ENCODE measurements at places on chromosomes 5 and 9.

DNA sequence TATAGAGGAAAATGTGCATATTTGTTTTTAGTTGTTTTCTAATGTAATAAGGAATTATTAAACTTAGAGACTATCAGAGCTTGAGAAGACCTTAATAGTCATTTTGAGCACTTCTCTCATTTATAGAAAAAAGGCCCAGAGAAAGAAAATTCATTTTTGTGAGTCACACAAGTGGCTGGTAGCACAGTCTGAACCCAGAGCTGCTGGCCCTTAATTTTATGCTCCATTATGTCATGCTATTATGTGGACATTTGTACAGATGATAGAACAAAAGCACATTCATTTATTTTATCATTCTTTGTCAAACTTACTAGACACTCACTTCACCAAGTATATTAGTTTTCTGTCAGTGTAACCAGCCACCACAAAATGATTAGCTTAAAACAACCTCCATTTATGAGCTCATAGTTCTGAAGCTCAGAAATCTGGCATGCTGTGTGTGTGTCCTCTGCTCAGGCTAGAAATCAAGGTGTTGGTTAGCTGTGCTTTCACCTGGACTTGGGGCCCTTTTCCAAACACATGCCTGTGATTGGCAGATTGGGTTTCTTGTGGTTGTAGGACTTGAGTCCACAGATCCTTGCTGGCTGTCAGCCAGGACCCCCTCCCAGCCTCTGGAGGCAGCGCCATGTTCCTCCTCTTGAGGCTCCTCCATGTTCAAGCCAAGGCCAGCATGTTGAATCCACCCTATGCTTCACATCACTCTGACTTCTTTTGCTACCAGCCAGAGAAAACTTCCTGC is 188.9 kb downstream of the ARHGAP26 start:
- DNase-seq = no peak

DNA sequence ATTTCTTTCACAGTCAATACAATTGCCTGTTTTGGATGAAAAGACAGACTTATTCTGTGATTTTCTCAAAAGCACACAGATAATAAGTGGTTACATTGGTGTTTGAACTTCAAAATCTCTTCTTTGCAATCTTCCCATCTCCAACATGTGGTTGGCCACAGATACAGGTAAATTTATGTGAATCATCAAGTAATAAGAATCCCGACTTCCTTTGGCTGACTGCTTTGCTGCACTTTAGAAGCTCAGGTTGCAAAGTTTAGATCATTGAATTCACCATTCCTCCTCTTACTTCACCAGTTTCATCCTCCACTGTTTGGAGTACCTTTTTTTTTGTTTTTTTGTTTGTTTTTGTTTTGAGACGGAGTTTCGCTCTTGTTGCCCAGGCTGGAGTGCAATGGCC is 56.5 kb upstream of the ADRB2 start:
- DNase-seq = no peak

GRCh38 chr5:62719061-62719720 is 140.6 kb downstream of the LRRC70 start:
- DNase-seq = no peak

- no peak for DNase-seq
Observed at GRCh38 chr9:126233913-126234525, 92.6 kb upstream of the MVB12B start.

DNA sequence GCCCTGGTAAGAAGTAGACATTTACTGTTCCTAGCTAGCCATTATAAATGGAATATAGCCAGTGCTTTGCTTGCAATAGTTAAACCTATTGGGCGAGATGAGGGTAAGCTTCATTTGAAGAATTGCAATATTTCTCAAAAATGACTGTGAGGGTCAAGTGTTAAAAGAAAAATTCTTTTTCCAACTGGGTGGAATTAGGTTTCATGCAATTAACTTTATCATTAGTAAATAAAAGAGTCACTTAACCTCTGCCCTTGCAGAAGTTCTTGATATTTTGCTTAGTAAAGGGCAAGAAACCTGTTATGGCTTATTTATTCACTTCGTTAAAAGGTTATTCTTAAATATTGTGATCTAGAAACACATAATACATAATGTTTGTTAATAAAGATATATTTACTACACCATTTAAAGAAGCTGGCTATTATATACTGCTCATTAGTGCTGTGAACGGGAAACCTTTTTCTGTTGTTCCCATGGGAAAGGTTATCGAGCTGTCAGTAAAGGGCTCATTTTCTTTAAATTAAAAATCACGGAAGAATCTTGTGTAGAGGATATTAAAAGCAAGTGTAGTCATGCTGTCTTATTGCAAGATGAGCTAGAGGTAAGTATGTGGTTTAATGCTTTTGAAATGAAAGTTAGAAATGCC is 370.5 kb downstream of the CSNK1G3 start:
- DNase-seq = no peak

- no peak for DNase-seq
Observed at GRCh38 chr5:77012601-77013000, 17.6 kb upstream of the AGGF1 start.

DNA sequence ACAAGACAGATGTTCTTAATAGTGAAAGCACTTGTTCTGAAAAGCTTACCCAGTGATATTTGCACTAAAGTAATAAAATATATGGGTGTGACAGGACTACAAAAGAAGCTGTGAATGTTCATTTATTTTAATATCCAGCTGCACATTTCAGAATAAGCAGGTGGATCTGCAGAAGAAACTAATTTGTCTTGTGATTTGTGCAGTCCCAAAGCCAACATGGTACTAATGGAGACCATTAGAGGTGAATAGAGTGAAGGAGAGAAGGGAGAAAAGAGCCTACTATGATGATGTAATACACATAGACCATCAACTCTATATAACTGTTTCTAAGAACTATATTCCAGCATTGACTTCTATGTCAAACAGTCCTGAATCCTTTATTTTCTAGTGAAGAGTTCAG is 362.8 kb downstream of the ISL1 start:
- no peak for DNase-seq

GRCh38 chr5:14184082-14184481 is 40.9 kb downstream of the TRIO start:
- DNase-seq = no peak

GRCh38 chr9:95211028-95211427 is 106.5 kb downstream of the FANCC start:
- DNase-seq = no peak

- no peak for DNase-seq
Observed at GRCh38 chr5:74021126-74021525, 395.1 kb downstream of the ARHGEF28 start.

- DNase-seq = no peak
Observed at GRCh38 chr9:102178811-102179210, 440.4 kb upstream of the GRIN3A start.

DNA sequence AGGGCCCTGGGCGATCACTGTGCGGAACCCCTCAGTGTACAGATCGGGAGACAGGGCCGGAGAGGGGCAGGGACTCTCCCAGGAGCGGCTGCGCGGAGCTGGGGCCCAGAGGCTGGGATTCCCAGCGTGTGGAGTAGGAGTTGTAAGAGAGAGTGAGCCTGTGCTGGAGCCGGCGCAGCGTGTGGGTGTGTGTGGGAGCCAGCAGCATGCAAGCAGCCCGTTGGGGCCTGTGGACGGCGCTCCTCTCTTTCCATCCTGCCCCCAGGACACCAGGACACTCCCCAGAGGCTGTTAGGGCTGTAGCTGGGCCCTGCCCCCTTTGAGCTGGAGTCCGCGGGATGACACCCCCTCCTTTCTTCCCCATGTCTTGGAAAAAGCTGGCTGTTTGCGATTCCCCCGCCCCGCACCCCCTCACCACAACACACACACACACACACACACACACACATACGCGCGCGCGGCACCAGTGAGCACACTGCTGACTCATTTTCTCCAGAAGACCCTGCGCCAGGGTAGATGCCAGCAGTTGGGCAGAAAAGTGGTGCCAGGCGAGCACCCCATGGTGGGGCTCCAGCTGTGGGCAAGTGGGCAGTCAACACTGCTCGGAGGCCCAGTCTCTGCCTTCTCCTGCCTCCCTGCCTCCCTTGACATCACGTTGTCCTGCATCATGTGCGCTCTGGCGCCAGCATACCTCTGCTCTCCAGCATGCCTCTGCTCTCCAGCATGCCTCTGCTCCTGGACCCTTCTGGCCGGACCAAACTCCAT is 1.5 kb downstream of the COL27A1 start:
- DNase-seq = peak; percentile 88

DNA sequence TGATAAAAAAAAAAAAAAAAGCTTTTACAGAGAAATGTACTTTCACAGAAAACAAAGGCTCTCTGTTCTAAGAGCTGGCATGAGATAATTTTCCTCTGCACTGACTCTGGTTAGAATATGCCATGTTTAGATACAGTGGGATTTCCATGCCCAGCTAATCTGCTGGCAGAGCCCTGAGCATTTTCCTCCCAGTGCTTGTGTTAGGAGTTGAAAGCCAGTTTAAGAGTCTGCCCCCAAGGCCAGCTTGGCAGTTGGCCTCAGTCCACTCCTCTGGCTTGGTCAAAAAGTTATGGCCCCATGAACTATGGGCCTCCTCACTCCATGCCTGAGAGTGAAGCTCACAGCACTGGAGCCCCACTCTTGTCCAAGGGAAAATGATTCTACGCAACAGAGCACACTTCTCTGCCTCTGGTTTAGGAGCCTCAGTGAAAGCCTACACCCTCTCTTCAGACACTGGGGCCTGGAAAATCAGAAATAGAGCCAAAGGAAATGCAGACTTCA is 21.9 kb downstream of the MOCS2 start:
- DNase-seq = no peak

DNA sequence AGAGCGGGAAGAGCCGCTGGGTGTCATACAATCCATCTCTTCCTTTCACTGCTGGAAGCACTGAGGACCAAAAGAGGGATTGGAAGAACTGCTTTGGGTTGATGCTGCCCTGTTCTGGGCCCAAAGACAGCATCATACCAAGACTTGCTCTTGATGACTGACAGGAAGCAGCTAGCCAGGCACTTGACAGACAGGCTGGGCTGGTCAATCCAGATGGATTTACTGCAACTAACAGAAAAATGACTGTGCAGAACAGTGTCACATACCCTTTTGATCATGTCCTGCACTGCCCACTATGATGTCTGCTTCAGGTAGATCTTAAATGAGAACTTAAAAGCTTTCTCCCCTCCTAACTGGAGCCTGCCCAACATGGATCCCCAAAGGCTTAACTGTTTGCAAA is 157.6 kb downstream of the CRB2 start:
- DNase-seq = no peak

- DNase-seq = no peak
Observed at GRCh38 chr9:95724253-95724991, 151.1 kb upstream of the ERCC6L2 start.

DNA sequence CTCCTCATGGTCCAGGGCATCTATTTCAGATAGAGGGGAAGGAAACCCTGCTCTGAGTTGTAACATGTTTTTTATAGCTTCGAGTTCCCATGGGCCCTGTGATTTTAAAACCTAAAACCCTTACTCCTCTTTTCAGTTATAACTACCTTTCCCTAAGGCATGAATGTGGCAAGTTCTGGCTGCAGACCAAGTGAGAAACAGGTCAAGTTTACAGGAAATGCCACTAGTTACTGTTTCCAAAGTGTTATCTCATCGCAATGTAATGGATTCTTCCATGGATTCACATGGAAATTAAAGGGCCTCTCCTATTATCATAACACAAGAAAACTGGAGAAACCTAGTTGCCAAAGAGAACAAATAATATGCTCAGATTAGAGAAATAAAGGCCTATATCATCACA is 574.5 kb upstream of the GRAMD2B start:
- DNase-seq = no peak

DNA sequence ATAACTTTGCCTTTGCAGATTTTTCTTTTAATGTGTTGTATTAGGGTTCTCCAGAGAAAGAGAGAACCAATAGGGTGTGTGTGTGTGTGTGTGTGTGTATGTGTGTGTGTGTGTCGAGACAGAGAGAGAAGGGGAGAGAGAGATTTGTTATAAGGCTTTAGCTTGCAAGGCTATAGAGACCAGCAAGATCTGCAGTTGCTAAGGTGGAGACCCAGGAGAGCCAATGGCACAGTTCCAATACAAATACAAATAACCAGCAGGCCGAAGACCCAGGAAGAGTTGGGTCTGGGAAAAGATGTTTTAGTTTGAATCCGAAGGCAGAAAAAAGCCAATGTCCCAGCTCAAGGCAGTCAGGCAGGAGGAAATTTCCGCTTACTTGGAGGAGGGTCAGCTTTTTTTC is 23.0 kb downstream of the TMOD1 start:
- no peak for DNase-seq

DNA sequence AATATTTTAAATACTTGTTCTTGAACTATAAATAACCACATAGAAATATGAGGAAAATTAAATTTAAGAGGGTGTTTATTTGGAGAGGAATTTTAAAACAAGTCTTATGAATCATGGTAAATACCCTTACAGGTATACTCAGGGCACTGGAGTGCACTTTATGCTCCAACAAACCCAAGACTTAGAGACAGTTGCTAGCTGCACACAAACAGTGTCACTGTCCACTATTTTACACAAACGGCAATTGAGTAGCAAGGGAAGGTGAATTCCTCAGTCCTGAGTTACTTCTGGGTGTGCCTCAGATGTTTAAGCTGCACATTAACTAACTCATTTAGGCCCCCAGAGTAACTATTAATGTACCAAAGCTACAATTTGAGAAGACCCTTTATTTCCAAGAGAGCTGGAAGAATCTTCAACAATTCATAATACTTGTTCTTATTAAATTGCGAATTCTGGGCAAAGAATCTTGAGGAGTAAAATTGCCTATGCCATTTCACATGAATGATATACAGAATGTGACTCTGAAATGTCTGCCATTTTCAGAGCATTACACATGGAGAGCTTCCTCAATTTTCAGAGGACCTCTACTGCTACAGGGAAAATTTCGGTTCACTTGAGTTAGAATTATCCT is 371.2 kb downstream of the PDE4D start:
- no peak for DNase-seq

GRCh38 chr5:10896016-10896415 is 135.0 kb upstream of the DAP start:
- DNase-seq = no peak

GRCh38 chr5:98904780-98905179 is 24.0 kb downstream of the CHD1 start:
- no peak for DNase-seq

- DNase-seq = peak; percentile 33
Observed at GRCh38 chr5:39072925-39073766, 1.1 kb downstream of the RICTOR start.

DNA sequence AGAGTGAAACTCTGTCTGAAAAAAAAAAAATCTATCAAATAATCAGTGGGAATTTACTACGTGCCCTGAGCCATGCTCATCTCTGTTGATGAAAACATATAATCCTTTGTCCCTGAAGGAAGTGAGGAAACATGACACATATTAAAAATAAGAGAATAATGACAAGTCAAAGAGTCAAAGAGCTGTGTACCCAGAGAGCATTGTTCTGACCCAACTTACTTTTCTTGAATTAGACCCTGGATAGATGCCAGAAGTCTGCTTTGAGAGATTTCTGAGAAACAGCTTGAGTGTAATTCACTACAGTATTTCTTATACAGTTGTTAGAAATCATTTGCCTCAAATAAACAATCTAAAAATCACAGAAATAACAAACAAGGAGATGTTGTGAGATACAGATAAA is 490.0 kb upstream of the PIK3R1 start:
- DNase-seq = no peak

DNA sequence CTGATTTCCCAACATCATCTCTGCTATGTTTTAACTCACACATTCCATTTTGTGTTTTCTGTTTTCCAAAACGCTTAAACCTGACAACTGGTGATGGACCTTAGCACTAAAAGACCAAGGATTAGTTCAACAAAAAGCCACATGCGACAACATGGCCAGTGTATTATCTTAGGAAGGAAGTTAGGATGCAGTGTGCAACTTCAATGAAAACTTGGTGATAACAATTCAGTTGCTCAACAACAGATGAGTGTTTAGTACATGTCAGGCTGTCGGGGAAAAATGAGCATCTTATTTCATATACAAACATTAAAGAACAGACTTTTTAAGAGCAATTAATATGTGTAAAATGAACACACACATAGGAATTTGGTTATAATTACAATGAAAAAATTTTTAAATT is 780.0 kb downstream of the SEMA5A start:
- no peak for DNase-seq

All from AG10803 (cell line).